CD4-positive, alpha-beta T cell treated with Interleukin-10 for 1 hour (primary cell): ENCODE measurements at places on chromosomes 11 and 22.

GRCh38 chr11:37141707-37142106 is 543.7 kb upstream of the RAG2 start:
- no peak for DNase-seq

GRCh38 chr11:132620423-132620822 is 911.9 kb downstream of the OPCML start:
- no peak for DNase-seq

DNA sequence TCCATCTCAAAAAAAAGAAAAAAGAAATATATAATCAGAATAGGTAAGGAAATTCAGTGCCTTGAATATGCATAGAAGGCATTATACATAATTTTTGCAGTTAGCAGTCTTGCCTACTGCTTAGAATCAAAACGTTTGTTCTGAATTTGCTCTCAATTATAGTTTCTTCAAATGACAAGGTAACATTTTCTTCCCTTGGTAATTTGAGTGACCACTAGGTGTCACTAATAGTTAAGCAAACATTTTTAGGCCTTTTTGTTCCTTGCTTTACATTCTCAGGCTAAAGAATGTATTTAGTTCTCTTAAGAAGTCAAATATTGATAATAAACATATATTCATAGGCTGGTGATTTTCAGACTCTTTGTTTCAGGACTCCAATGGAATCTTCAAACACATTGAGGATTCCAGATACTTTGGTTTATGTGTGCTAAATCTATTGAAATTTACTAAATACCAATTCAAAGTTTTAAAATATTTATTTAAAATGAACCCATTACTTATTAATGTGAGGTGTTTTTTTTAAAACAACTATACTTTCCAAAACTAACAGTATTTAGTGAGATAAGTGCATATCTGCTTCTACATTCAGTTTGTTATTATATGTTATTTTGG is 55.0 kb upstream of the DEPDC7 start:
- peak; percentile 62 for DNase-seq

DNA sequence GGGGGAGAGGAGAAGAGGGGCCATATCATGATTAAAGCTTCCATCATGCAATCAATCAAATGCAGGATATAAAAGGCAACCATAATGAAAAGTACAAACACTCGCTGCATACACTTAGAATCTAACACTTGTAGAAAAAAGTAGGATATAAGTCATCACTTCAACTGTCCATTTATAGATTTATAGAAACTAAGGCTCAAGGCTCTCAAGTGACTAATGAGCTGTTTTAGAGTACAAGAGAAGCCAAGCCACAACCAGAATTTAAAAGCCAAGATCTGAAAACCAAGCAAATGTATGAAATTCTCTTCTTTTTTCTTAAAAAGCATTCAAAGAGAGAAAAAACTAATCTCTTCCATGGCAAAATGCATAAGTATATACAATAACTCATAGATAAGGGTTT is 160.2 kb upstream of the BLID start:
- DNase-seq, result no peak

DNA sequence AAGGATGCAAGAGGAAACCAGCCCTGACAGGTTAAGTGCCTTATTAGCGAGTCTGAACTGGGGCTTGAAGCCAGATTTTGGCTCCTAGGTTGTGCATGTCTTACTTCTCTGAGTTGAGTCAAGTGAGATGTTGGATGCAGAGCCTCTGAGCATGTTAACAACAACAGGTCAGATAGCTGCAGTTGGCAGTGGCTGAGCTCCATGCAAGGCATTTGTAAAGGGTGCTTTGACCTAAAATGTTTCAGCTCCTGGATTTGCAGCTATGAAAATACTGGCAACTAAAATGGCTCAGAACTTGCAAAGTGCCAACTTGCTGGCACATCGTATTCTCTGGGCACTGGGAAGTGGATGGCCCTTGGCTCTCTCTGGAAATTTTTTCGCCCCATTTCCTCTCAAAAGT is 16.4 kb upstream of the CSRP3 start:
- DNase-seq, result no peak
